ENCODE measurements at places on chromosomes 1 and 21.
A peak's percentile ranks its signal among the peaks of the same experiment; 100 is the strongest.

GRCh38 chr1:44266400-44267344, 53.4 kb downstream of the DMAP1 start:
- DNase-seq: no peak

DNA sequence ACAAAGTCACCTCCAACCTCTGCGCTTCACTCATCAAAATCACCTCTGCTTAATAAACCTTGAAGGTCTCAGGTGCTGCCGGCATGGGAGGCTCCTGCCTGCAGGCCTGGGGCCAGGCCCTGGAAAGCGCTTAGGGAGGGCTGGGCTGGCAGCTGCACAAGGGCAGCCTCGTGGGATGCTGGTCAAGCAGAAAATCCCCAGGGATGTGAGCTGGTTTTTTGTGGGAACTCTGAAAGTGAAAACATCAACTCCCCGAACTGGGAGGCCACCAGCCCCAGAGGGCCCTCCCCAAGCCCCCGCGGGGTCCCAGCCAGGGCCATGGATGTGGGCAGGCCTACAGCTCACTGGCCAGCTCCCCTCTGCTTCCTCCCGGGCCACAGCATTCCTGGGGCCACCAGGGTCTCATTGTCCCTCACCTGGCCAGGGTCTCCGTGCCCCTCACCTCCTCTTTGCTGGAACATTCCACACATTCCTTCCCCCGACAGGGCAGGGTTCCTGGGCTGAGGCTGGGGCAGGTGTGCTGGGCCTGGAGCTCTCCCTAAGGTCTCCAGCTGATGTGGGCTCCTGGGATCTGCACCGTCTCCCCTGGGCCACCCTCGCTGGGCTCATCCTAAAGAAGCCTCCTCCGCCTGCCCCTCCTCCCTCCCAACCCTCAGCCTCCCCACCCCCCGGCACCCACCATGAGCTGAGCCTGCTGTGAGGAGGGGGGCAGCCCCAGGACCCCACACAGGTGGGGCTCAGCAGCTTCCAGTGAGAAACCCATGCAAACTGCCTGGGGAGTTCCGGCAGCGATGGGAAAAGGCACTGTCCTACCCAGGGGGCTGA, 36.0 kb upstream of the POFUT2 start:
- no peak for DNase-seq

GRCh38 chr1:192907545-192908243, 98.9 kb downstream of the RGS2 start:
- DNase-seq: no peak

DNA sequence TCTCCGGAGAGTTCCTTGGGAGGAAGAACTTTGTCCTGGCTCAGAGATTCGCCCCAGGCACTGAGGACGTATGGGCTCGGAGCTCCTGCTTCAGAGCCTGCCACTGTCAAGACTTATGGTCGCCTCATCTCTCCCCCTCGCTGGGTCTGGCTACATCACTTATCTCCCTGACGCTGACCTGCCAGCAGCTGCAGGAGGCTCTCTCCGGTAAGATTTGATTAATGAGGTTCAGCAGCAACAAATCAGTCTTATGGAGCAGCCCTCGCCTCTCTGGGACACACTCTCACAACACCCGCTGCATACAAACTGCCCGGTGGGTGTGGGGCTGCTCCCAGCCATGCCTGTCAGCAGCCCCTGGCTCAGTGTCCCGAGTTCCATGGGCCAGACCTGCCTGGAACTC, 297.8 kb downstream of the RRAGC start:
- no peak for DNase-seq

DNA sequence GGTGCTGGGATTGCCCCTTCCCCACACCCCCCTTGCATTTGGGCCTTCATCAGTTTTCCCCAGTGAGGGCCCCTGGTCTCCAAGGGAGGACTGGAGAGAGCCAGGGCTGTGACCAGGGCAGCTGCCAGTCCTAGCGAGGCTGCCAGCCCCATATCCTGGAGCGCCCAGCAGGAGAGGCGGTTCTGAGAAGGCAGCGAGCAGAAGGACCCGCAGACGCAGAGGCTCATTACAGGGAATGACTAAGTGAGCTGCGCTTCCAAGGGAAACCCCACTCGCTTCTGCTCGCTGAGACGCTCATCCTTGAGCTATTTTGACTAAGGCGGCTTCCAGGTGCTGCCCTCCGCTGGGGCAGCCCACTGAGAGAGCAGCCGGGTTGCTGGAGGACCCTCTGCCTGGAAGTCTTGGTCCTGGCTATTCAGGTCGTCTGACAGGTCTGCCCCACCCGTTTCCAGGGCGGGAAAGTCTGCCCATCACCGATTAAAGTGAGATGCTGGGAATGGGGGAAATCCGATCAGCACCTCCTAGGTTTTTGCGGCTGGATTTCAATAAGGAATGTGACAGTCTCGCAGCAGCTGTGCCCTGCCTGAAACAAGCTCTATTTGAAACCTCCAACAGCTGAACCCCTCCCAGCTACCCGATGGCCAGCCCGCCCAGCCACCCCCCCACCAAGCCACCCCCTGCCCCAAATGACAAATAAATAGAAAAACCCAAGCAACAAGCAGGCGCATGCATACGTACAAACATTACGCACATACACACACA, 2.8 kb downstream of the KCNN3 start:
- no peak for DNase-seq

DNA sequence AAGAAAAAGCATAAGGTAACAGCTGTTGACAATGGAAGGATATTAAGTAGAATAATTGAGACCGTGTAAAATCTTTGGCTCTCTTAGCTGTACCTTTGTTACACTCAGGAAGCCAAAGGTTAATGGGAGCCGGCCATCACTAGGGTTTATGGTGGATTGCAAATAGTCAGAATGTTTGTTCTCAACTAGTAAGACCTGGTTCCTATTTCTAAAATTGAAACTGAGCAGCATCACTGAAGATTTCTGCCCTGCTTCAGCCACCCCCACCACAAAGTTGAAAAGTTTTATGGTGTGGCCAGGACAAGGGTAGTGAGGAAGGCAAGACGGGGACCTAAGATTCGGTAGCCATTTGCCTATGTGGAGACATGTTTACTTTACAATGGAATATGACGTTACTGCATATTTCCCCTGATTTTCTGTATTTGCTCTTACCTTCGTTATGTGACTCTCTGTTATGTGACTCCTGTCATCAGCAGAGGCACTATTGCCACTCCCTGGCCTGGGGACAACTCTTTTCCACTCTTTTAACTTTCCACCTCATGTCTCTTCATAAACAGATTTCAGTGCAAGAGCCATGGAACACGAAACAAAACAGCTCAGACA, 41.4 kb upstream of the KIF1B start:
- no peak for DNase-seq

DNA sequence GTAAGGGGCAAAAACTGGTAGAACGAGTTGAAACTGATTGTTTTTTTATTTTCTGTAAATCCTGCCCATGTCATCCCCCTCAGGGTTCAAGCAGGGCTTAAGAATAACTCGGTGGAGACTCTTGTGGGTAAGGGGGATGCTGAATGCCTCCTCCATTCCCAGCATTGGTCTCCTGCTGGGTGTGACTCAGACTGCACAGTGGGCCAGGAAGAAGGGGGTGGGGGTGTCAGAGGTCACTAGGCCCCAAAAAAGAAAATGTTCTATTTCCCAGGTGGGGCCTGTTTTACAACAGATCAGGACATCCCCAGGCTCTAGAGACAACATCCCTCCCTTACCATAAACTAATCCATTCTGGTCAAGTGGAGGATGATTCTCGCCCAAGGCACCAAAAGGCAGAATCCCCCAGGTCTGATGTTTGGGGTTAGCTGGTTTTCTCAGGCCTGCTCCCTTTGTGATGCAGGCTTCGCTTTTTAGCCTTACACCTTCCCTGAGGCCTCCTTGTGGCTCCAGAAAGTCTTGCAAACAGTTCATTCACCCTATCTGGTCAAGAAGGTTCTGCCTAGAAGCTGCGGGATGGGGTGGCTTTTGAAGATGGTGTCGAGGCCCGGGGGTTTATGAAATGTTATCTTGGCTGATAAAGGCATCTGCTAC, 10.7 kb upstream of the GRHL3 start:
- DNase-seq: no peak

- no peak for DNase-seq
These were observed 15.5 kb downstream of the SLC6A17 start for GRCh38 chr1:110165761-110166231.

DNA sequence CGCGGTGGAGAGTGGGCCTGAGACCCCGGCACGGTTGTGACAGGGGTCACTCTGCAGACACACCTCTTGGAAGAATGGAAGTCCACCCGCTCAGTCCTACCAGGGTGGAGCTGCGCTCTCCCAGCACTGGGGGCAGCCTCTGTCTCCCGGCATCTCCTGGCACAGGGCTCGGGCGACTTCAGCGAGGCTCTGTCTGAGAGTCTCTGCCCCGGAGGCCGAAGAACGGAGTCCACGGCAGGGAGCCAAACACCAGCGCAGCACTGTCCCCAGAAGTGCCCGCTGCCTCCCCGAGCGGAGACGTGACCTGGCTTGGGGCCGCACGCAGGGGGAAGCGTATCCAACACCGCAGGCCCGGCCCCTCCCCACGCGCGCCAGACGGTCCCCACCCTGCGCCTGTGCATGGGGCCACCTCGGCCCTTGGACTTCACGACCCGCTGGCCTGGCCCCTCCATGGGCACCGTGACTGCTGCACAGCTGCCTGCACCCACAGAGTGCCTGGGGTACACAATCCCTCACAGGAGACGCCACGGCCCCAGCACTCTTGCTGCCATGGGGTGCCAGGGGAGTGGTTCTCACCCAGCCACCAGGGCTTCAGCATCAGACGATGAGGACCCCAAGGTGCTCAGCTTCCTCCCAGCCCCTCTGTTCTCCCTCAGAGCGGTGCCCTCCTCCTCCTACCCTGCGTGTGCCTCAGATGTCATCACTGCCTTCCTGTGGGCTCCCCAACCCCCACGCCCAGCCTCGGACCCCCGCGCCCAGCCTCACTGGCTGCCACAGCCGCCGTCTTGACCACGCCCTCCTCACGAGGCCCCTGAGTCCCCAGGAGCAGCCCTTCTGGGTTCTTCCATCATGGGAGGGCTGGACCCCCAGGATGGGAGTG, 14.9 kb upstream of the RNF223 start:
- DNase-seq: no peak

DNA sequence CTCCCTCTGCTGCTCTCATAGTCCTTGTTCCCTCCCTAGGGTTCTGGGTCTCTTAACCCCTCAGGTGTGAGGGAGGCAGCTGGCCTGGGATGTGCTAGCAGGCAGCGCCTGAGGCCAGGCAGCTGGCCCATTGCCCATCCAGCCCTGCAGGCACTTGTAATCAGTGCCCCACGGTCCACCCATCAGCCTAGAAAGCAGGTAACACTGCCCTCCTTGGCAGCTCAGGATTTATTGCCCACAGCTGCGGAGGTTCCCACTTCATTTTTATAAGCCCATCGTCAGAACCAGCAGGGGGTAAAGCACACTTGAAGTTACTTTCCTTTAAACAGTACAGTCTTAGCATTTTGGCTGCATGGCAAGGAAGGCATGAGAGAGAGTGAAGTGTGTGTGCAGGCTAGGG, 70.6 kb downstream of the TMEM53 start:
- no peak for DNase-seq

GRCh38 chr1:66266756-66267155, 267.2 kb upstream of the SGIP1 start:
- DNase-seq: no peak

DNA sequence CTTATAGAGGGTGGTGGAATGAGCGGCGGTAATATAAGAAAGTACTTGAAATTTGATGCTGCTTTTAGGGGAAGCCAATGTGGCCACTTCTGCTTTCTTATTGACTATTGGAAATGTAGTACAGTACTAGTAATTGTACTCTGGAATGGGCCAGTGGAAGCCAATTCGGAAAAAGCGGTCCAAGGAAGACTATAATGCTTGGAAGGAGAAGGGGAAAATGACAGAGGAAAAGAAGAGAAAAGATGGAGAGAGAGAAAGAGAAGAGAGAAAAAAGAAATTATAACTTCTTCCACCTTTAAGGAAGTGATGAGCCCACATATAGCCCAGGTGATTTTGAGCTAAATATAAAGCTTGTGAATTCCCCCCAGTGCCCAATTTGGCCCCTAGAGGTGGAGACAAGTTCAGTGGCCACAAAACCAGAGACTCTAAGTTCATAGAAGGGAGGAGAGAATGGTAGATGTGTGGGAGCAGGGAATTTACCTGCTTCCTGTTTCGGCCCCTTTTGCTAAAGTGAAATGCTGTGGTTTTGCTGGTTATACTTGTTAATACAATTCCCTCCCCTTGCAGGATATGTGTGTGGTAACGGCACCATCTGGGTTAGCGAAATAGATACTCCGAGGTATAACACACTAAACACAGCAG, 35.7 kb upstream of the DUSP10 start:
- no peak for DNase-seq

DNA sequence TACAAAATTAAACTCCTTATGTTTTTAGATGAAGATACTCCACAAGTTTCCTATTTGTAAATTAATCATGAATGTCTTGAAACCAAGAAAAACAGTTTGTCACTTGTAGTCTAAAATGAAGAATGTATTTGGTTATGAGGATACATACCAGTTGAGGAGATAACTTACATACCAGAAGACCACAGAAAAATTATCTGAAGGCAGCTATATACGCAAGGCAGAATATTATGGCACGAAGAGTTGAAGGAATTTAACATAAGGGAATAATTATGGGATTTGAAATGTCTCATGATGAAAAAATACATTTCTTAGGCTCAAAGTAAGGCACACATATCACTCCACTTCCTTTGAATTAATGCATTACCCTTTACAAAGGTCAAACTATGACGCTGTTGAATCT, 73.3 kb downstream of the IFI44 start:
- DNase-seq: no peak

DNA sequence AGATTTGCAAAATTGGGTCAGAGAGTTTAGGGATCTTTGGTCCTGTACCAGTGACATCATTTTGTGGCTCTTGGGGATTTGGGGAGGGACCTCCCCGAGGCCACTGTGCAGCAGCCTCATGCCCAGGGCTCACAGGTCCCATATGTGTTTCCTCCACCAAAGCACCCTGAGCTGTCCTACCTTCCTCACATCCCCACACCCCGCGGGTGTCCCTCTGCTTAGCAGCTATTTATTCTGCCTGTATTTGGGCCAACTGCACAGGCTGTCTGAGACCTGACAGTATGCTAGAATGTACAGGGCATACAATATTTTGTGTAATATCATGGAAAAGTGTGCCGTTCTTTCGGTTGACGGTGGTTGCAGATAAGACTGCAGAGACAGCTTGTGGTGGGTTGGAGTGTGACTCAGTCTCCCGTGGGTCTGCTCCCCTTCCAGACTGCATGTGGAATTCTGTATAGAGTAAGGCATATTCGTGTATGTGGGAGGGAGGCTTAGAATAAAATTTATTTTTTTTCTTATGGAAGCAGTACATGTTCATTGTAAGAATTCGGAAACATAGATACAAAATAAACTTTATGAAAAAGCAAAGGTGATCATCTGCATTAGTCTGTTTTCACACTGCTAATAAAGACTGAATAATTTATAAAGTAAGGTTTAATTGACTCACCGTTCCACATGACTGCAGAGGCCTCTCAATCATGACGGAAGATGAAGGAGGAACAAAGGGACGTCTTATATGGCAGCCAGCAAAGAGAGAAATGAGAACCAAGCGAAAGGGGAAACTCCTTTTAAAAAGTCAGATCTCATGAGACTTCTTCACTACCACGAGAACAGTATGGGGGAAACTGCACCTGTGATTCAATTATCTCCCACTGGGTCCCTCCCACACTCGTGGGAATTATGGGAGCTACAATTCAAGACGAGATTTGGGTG, 84.4 kb downstream of the ADARB1 start:
- peak; percentile 18 for DNase-seq

GRCh38 chr1:31934706-31935629, 3.2 kb downstream of the PTP4A2 start:
- no peak for DNase-seq

All from vagina (tissue), 2 donors.